ENCODE measurements at places on chromosomes 11 and 22.
A peak's percentile ranks its signal among the peaks of the same experiment; 100 is the strongest.

DNA sequence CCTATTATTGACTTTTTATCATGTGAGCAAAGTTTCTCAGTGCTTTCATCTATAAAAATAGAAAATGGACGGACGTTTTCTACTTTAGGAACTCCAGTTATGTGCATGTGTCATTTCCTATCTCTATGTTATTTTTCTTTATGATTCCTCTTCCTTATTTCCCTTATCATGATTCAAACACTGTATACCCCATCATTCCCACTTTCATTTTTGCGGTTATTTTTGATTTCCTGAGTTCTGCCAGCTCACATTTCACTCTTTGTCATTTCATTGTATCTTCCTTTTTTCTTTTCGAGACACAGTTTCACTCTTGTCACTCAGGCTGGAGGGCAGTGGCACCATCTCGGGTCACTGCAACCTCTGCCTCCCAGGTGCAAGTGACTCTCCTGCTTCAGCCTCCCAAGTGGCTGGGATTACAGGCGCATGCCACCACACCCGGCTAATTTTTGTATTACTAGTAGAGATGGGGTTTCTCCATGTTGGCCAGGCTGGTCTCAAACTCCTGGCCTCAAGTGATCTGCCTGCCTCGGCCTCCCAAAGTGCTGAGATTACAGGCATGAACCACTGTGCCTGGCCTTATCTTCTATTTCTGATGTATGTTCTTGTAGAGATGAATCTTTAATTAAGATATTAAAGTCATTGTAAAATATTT, 21.5 kb downstream of the C11orf58 start:
- no peak for DNase-seq

- no peak for DNase-seq
Observed at GRCh38 chr22:26503758-26504157, 8.5 kb downstream of the TFIP11 start.

GRCh38 chr22:48702573-48703264, 1125.0 kb downstream of the BRD1 start:
- no peak for DNase-seq

- no peak for DNase-seq
Observed at GRCh38 chr11:134497586-134497985, 85.5 kb upstream of the B3GAT1 start.

- no peak for DNase-seq
Observed at GRCh38 chr11:18524248-18524647, 2.5 kb downstream of the TSG101 start.

DNA sequence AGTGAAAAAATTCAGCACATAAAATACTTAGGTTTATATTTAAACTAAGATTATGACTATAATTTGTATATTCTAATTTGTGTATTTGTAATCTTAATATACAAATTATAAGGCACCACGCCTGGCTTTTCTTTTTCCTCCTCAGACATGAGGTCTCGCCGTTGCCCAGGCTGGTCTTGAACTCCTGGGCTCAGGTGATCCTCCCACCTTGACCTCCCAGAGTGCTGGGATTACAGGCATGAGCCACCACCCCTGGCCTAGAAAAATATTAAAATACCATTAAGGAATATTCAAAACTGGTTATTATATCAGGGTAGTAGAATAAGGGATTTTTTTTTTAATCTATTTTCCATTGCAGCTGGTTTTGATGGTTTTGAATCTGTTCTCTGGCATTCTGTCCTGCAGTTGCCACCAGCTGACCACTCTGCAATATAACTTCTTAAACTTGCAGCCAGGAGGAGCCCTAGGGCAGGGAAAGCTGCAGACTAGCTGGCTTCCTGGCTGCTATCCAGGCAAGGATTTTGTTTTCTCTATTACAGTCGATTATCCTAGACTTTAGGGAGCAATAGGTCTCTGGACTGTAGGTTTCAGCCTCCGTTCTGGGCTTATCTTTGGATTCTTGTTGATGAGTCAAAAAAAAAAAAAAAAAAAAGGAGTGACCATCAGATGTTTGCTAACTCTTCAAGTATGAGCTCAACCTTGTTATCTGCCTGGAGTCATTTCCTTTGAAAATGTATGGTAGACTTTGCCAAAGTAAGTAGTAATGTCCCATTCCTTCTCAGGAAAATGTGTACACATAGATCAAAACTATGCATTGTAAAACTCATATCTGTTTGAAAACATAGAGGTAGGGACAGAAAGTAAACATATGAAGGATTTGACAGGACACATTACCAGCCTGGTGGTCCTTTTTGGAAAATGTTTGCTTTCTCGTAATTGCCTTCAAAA, 13.2 kb downstream of the POLA2 start:
- DNase-seq, result peak; percentile 15

DNA sequence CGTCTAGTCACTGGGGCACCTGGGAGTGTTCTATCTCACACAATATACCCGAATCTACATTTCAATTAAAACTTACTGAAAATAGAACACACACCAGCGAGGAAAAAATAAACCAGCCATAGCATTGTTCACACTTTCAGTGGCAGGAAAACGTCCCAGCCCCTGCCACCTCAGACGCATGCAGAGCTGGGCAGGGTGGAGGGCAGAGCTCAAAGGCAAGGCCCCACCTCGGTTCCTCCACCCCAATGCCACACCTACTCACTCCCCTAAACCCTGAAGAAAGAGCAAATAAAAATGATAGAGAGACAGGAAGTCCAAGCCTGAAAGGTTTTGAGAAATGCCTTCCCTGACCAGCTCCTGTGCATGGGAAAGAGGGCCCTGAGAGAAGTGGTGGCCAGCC, 14.8 kb downstream of the B3GNT6 start:
- DNase-seq, result no peak

DNA sequence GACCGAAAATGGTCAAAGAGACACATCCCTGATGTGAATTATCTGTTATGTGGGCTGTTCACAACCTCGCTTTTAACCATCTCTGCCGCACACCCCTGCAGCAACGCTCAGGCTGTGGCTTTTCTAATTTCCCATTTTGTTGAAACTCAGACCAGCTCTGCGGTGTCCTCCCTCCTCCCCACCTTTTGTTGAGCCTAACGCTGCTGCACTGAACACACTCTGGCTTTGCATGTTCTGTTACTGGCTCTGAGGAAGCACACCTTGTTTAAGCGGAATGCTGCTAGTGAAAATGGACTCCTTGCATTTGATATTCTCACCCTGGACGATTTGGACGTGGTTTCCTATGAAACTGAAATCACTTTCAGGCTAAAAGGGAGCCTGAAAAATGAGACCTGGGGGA, 198.5 kb upstream of the MTNR1B start:
- no peak for DNase-seq

GRCh38 chr11:4826425-4826824, 5.3 kb downstream of the OR51F2 start:
- no peak for DNase-seq

DNA sequence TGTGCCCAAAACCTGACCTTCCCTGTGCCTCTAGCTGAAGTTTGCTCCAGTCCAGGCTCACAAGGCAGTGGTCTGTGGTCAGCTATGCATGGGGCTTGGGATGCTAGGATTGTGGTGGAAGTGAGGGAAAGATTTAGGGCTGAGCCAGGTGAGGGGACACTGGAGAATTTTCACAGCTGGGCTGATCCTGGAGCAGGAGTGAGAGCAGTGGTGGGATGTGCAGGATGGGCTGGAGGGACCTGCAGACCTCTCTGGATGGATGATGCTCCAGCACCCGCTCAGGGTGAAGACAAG, 23.9 kb upstream of the KDM2A start:
- DNase-seq, result no peak

GRCh38 chr11:24866743-24867142, 369.9 kb downstream of the LUZP2 start:
- DNase-seq, result no peak

- DNase-seq, result no peak
Observed at GRCh38 chr11:117676501-117676900, 120.5 kb downstream of the DSCAML1 start.

GRCh38 chr11:69116671-69117070, 39.1 kb upstream of the SMIM38 start:
- DNase-seq, result no peak

- no peak for DNase-seq
Observed at GRCh38 chr11:58039589-58039988, 8.8 kb downstream of the OR6Q1 start.

Data from CD4-positive, alpha-beta T cell treated with Interleukin-6 at 100 ng/mL for 8 hours (primary cell).